Tibial nerve (tissue), 4 donors: ENCODE measurements at places on chromosomes 7 and 10. TPM values are rescaled to one million over a fixed set of nuclear protein-coding genes. Genes with fewer than 3 reads are reported as not detected.

The SPAM1 gene
- total RNA-seq: not detected

The JAZF1 gene
- 11.4 TPM for total RNA-seq

The HEPACAM2 gene
- total RNA-seq: not detected

The MPP7 gene
- 4.0 TPM for total RNA-seq

The GPR146 gene
- 91.8 TPM for total RNA-seq

The HMX2 gene
- total RNA-seq: not detected

The NUTM2A gene
- total RNA-seq: 6.3 TPM

The DPYSL4 gene
- 0.21 TPM for total RNA-seq

The GARS1 gene
- 52.7 TPM for total RNA-seq

The HNRNPF gene
- 112 TPM for total RNA-seq

The CYP2C18 gene
- not detected for total RNA-seq

The PDCD4 gene
- total RNA-seq: 109 TPM

The WNT8B gene
- not detected for total RNA-seq

The SDK1 gene
- 15.1 TPM for total RNA-seq

The ZNF800 gene
- 50.0 TPM for total RNA-seq
